Caco-2 (cell line): ENCODE measurements at places on chromosomes 7 and 10. TPM values are rescaled to one million over a fixed set of nuclear protein-coding genes. Genes with fewer than 3 reads are reported as not detected.

DNA sequence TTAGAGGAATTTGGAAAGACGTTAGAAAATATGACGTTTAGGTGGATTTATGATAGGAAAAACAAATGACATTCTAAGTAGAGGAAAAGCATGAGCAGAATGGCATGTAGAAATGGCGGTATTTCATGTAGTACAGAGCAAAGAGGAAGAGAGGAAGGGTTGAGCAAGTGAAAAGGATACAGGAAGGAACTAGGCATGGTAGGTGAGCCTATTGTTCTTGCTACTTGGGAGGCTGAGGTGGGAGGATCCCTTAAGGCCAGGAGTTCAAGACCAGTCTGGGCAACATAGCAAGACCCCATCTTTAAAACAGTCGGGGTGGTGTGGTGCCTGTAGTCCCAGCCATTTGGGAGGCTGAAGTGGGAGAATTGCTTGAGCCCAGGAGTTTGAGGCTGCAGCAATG lies 1.2 kb downstream of the GTPBP10 start:
- no peak for DNase-seq

STK31 gene
- total RNA-seq = 37.0 and 38.9 TPM in 2 replicates

GRCh38 chr10:125711110-125711750 lies 8.3 kb upstream of the EDRF1 start:
- DNase-seq = no peak

- DNase-seq = no peak
These were observed 257.8 kb downstream of the PCLO start for GRCh38 chr7:82904871-82905270.

DNA sequence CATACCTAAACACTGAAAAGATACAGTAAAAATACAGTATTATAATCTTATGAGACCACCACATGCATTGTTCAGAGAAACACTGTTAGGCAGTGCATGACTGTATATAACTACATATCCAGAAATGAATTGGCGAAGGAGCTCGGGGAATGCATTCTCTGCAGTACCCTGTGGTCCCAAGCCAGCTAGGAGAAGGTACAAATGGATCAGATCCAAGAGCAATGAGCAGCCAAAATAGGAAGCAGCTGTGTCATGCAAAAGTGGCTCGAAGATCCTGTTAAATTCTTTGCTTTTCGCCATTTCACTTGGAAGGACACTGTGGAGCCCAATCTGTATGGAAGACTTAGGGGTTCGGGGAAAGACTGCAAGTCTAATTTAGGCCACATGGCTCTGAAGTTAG lies 334.8 kb downstream of the TNS3 start:
- no peak for DNase-seq

GRCh38 chr7:137828456-137828855 lies 18.3 kb downstream of the DGKI start:
- no peak for DNase-seq

SLC13A1 gene
- total RNA-seq = not detected in 2 replicates

DNA sequence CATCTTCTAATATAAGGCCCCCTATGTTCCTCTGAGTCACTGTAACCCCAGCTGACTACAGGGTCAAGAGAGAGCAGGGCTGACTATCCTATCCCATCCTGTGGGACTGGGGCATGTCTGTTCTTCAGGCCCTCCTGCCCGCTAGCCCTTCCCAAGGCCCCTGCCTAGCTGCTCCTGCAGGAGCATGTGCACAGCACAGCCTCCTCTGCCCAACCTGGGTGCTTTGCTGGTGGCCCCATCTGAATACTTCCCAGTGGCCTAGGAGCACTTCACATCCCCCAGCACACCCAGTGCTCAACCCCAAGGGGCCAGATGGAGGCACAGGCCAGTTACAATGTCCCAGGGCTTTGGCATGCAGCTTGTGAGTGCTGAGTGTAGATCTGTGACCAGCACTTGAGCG lies 37.3 kb downstream of the AGBL3 start:
- DNase-seq = no peak

DNA sequence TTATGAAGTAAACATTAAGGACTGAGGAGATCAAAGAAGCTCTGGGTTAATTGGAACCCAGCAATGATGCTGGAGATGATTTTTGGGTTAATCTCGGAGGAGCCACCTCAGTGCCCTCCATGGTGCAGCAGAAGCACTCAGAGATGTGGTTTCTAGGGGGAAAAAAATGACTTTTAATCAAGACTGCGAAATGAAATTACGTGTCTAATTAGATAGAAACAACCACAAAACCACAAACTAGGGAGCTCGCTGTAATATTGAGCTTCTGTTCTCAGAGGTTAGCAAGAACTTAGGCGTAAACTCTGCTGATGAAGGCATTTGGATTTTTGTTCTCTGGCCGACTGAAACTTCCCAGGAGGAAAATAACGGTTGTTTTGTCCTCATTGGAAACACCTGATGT lies 319.0 kb downstream of the GRID1 start:
- DNase-seq = no peak

SYT15 gene
- total RNA-seq = 0.43 and 0.60 TPM in 2 replicates

GRCh38 chr10:98673171-98673782 lies 226.5 kb upstream of the HPS1 start:
- DNase-seq = no peak

DNA sequence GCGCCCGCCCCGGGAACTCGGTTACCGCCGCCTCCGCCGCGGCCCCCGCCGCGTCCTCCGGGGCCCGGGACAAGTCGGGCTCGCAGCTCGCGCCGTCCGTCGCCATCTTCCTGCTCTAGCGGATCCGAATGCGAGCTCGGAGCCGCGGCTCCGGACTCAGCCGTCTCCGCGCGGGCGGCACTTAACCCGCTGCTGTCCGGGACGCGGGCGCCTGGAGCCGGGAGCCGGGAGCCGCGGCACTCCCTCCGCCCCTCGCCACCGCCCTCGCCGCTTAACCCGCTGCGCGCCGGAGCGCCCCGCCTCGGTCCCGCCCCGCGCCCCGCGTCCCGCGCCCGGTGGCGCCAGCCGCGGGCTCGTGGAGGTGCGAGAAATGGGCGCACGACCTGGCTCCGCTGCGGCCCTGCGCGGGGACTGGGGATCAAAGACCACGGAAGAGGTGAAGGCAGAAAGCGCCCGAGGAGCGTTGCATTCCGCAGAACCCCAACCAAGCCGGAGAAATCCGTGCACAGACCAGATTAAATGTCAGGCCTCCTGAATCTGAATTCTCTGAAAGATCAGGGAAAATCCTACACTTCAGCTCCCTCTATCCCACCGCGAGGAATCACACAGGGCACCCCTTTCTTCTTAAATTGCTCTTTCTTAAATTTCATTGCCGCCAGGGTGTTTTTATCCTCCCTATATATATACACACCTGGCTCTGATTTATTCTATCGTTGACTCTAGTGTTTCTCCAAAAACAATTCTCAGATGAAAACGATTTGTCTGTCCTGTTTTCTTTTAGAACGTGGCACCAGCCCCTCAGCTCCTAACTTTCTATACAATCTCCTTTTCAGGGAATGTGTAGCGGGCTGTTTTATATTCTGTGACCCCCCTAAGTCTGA lies at the start of gene CTTNBP2:
Gene CTTNBP2, minus strand, starts transcription at position 132 of the 881 bp plus-strand sequence. Its CDS starts 26 bp downstream, at position 106.
- DNase-seq = peak; percentile 43

- DNase-seq = no peak
These were observed 8.3 kb downstream of the CDK14 start for GRCh38 chr7:90604383-90604782.

DNA sequence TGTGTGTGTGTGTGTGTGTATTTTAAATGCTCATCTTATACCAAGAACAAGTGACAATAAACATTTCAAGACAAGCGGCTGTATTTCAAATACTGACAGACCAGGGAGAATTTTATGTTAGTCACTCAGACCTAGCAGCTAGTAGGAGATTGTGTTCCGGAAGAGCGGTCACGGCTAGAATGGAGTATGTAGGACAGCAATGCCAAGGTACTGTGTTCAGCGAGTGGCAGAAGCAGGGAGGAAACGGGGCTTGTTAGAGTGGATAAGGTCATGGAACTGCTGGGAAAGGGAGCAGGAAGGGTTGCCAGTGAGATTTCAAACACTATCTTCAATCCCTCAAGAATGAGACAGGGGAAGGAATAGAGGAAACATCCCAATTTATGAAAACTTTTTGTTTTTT lies 260.5 kb upstream of the PITRM1 start:
- no peak for DNase-seq

- no peak for DNase-seq
These were observed 249.4 kb downstream of the CACNA2D1 start for GRCh38 chr7:82194016-82194643.

GJD4 gene
- total RNA-seq = 0.18 TPM in 1 of 2 replicates, not detected in the other

DNA sequence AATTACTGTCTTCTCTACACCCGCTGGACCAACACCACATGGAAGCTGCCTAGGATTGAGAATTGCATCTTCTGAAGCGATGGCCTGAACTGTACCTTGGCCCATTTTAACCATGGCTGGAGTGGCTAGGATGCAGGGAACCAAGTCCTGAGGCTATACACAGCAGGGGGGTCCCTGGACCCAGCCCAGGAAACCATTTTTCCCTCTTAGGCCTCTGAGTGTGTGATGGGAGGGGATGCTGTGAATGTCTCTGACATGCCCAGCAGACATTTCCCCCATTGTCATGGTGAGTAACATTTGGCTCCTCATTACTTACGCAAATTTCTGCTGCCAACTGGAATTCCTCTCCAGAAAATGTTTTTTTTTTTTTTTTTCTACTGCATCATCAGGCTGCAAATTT lies 822.7 kb downstream of the PCDH15 start:
- DNase-seq = no peak

PIK3AP1 gene
- 1.6 and 2.4 TPM in 2 replicates for total RNA-seq

DNA sequence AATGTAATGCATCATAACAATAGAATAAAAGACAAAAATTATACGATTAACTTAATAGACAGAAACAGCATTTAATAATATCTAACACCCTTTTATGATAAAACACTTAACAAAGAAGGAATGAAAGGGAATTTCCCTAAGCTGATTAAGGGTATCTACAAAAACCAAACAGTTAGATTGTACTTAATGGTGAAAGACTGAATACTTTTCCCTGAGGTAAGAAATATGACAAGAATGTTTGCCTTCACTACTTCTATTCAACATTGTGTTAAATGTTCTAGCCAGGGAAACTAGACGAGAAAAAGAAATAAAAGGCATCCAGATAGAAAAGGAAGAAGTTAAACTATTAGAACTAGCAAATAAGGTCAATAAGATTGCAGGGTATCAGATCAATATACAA lies 276.9 kb downstream of the BAMBI start:
- no peak for DNase-seq

PNLIPRP3 gene
- not detected in 2 replicates for total RNA-seq

GRCh38 chr7:10677211-10677610 lies 296.5 kb upstream of the PHF14 start:
- DNase-seq = no peak

NEUROG3 gene
- total RNA-seq = not detected in 2 replicates

GRCh38 chr10:129971381-129972144 lies 7.5 kb upstream of the EBF3 start:
- DNase-seq = no peak

DNA sequence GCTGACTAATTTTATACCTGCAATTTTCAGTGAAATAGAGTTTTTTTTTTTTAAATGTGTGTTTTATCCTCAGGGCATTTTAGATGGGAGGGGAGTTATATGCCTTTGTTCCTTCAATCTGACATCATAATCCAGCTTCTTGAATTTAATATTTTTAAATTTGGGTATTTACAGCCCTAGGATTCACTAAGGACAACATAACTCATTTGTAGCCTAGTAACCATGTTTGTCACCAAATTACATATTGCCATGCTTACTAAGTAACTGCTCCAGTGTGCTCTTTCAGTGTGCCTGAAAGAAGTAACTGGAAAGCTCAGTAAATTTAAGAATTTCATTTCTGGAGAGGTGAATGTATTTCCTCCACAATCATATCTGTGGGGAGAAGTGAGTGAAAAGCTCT lies 56.8 kb upstream of the DGKB start:
- DNase-seq = no peak

CYP2E1 gene
- total RNA-seq = 0.23 TPM in 1 of 2 replicates, not detected in the other

GRCh38 chr10:12466704-12467305 lies 117.5 kb downstream of the CAMK1D start:
- DNase-seq = no peak

- DNase-seq = no peak
These were observed 53.0 kb downstream of the SH2D4B start for GRCh38 chr10:80590585-80591125.

GRCh38 chr7:30705008-30705407 lies 22.8 kb upstream of the CRHR2 start:
- no peak for DNase-seq

GRCh38 chr7:149229526-149229925 lies 9.9 kb upstream of the ZNF212 start:
- no peak for DNase-seq

STEAP1 gene
- 30.2 and 33.6 TPM in 2 replicates for total RNA-seq

GRCh38 chr10:35447693-35448407 lies 111.5 kb downstream of the CCNY start:
- DNase-seq = peak; percentile 19

- DNase-seq = peak; percentile 49
These were observed 734 bp downstream of the PTPN12 start for GRCh38 chr7:77537778-77538280.

MYOF gene
- 148 and 176 TPM in 2 replicates for total RNA-seq

DNA sequence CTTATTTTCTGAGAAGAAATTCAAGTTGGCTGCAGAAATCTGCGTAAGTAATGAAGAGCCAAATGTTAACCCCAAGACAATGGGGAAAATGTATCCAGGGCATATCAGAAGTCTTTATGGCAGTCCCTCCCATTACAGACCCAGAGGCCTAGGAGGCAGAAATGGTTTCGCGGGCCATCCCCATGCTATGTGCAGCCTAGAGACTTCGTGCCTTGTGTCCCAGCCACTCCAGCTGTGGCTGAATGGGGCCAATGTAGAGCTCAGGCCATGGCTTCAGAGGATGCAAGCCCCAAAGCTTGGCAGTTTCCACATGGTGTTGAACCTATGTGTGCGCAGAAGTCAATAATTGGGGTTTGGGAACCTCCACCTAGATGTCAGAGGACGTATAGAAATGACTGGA lies 131.9 kb downstream of the GPR37 start:
- DNase-seq = no peak

DNA sequence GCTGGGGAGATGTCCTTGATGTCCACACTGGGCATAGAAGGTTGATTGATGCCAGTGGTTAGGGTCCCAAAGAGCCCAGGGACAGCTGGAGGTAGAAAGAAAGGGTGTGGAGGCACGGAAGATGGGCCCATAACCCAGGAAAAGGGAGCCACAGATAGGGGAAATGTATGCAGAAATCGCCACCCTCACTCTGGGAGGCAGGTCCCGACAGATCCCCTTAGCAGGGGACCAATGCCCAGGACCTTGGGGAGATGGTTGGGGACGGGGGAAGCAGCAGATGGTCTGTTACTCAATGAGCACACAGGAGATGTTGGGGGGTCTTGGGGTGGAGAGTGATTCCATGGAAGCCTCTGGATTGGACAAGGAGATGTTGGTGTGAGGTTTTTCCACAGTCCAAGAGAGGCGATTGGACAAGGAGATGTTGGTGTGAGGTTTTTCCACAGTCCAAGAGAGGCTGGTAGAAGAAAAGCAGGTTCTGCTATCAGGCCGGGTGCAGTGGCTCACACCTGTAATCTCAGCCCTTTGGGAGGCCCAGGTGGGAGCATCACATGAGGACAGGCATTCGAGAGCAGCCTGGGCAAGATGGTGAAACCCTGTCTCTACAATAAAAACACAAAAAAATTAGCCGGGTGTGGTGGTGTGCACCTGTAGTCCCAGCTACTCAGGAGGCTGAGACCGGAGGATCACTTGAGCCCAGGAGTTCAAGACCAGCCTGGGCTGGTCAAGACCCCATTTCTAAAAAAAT lies 7.0 kb upstream of the PPP1R35 start:
- DNase-seq = no peak
